ENCODE measurements at places on chromosomes 7 and 10.

- no peak for DNase-seq
Measured at GRCh38 chr10:91884536-91884935, 24.8 kb downstream of the FGFBP3 start.

DNA sequence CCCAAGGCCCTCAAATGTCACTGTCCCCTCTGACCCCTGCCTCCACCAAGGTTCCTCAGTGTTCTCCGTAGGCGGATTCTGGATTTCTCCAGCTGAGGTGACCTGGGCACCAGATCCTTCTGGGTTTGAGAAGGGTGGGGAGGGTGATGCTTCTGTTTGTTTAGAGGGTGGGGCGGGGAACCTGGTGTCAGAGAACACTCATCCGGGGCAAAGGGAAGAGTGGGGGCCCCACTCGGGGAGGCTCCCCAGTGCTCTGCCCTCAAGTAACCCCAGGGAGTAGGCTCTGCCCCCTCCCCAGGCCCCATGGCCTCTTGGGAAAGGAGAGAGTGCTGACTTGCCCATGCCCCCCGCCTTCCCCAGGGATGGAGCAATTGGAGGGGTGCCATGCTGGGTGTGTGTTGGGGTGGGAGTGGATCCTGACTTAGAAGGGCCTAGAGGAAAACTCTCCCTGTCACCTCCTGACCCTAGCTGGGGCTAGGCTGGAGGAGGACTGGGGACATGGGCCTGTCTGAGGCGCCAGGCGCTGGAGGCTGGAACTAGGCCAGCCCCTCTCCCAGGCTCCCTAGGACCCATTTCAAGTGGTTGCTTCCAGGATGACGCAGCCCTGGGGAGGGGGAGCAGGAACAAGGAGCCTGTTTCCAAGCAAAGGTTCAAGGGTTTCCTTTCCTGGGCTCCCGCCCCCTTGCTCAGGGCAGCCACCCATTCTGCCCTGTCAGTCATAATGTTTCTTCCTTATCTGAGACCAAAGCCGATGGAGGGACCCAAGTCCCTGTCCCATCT is 27.9 kb downstream of the KAZALD1 start:
- no peak for DNase-seq

- no peak for DNase-seq
Measured at GRCh38 chr10:18155321-18155720, 15.1 kb downstream of the CACNB2 start.

DNA sequence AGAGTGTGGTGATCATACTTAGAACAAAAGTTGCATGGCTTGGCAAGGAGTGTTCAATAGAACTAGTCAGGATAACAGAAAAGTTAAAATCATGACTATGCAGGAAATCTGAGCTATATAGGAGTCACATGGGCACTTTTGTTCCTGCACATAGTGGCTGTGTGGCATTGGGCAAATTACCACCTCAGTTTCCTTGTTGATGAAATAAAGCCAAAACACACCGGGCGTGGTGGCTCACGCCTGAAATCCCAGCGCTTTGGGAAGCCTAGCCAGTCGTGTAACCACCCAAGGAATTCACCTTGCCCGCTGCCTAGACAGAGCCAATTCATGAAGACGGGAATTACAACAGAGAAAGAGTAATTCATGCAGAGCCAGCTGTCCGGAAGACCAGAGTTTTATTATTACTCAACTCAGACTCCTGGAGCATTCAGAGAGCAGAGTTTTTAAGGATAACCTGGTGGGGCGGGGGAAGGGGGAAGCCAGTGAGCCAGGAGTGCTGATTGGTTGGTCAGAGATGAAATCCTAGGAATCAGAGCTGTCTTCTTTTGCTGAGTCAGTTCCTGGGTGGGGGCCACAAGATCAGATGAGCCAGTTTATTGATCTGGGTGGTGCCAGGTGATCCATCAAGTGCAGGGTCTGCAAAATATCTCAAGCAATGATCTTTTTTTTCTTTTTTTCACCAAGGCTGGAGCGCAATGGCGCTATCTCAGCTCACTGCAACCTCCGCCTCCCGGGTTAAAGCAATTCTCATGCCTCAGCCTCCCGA is 6.4 kb upstream of the MKRN1 start:
- DNase-seq: no peak

- DNase-seq: no peak
Measured at GRCh38 chr10:83017076-83017867, 1122.0 kb upstream of the GHITM start.

- DNase-seq: no peak
Measured at GRCh38 chr7:26603631-26604030, 260.8 kb downstream of the SKAP2 start.

DNA sequence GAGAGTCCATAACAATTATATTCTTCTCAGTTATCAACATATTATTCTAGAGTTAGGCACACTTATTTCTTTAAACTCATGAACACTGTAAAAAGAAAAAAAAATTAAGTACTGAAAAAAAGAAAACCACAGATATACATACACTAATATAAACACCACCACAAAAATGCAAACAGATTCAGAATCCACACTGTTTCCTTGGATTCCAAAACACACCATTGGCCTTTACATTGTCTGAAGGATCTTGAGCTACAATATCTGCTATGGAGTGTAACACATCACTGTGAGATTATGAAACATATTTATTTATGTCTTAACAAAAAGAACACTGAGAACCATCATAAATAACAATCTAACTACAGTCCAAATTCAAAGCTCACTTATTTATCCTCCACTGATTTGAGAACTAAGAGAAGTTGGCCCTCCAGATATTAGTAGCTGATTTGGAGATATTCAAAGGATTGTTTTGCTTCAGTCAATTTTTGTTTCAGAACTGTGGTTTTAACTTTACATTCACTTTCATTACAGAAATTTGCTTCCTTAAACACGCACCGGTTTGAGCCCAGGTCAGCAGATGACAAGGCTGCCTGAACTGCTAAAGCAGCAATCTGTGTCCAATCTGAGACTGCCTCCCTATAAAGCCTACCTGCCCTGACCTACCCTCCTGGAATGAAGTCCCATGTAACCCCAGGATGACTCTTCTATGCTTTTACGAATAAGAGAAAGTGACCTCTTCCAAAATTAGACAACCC is 47.0 kb upstream of the CDK1 start:
- no peak for DNase-seq
